ENCODE measurements at places on chromosomes 6 and 20.

DNA sequence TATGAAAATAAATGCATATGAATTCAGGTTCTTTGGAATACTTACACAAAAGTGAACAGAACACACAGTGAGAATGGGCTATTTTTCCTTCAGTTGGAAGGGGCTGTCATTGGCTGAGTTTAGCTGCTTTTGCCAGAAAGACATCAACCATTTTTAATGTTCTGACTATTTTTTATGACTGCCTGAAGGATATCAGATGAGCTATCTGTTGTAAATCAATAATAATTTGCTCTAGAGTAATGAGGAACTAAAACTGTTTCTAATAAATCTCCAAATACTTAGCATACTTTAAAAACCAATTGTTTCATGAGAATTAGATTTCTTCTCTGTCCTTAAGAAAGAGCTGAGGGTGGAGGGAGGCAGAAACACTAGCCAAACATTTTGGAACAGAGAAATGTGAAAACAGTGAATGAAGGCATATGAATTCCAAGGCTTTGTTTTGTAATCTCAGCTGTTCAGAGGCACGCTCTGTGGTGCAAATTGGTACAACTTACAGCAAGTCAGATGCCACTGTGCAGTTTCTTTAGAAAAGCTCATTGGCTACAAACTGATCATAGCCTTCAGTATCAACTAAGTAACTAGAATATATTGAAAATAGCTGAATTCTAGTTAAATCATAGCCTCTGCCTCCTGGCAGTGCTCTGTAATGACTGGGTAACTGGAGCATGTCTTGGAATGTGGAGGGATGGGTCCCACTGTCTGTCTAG lies 228.9 kb upstream of the JAG1 start:
- DNase-seq = no peak

DNA sequence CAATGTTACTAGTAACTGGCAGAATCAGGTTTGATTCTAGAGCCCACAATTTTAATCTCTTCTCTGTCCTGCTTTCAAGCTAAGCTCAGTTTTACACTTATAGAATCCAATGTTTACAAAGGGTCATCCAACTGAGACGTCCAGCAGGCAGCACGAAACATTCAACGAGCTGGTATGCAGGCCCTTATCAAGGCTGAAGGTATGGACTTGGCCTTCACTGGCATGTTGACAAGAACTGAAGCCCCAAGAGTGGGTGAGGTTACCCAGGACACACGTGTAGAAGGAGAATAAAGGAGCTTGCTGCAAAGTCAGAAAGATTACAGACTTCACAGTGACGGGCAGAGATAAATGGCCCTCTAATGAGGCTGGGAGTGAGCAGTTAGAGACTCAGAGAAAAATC lies 187.4 kb downstream of the KIF16B start:
- no peak for DNase-seq

- no peak for DNase-seq
These were observed 377.0 kb downstream of the CDH4 start for GRCh38 chr20:61628901-61629601.

- no peak for DNase-seq
These were observed 153.6 kb downstream of the VEGFA start for GRCh38 chr6:43923376-43924221.

- no peak for DNase-seq
These were observed 33.0 kb upstream of the HFE start for GRCh38 chr6:26053992-26054780.

- DNase-seq = no peak
These were observed 744 bp downstream of the RIOK1 start for GRCh38 chr6:7390226-7390878.

GRCh38 chr6:52953911-52954839 lies 40.9 kb downstream of the GSTA4 start:
- no peak for DNase-seq

- no peak for DNase-seq
These were observed 54.0 kb downstream of the GMPR start for GRCh38 chr6:16292432-16292831.

DNA sequence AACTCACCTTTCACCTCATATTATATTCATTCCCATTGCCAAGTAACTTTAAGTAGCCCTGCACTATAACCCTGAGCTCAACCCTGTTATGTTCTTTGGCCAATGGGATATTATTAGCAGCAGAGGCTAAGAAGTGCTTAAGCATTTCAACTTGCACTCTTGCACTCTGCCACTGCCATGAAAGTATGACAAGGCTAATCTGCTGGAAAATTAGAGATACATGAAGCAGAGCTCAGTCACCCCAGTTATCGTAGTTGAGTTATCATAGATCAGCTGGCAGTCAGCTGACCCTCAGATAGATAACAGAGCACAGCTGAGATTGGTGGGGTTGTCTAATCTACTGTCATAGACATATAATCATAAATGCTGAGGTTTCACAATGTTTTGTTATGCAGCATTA lies 209.4 kb upstream of the RUNX2 start:
- no peak for DNase-seq

DNA sequence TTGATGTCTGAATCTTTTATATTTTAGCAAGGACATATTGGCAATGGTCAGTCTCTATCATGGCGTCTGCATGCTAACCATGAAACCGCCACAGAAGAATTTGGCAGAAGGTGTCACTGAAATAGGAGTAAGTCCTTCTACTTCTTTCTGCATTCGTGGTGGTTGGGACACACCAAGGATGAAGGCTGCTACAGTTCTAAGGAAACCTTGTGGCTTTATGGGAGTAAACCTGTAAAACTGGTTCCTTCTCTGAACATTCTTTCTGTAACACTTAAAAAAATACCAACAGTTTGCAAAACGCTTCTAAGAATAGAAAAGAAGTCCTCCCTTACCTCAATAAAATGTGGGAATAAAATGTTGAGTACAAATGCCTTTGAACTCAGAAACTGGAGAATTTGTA lies 195.3 kb downstream of the SLC24A3 start:
- no peak for DNase-seq

- no peak for DNase-seq
These were observed 602.5 kb upstream of the CDH4 start for GRCh38 chr20:60649541-60649940.

DNA sequence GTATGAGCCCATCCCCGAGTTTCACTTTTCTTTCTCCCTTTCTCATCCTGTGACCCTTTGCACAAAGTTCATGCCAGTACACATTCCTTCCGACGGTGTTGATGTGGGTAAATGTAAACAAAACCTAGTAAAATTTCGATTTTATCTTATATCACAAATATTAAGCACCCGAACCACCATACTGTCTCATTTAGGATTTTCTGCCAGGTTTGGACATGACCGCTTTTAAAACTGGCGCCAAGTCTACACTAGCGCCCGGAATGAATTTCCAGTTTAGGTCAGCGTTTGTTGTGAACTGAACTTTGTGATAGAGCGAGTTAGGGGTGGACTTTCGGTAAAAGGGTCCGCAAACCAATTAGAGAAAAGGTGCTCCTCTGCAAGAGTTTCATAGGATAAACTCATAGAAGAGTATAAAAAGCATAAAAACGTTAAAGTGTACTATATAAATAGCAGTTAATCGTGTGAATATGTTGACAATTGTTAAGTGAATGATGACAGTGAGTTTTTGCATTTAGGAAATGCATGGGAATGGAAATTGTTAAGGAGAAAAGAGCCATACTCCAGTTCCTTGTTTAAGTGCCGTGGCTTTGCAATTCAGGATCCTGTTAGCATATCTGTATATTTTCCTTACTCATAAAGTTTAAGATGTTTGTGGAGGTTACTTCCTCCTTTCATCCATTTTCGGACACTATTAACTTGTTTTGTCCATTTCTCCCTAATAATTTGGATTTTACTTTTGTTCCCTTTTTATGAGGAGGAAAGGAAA lies 937 bp downstream of the AKAP7 start:
- peak; percentile 2 for DNase-seq

DNA sequence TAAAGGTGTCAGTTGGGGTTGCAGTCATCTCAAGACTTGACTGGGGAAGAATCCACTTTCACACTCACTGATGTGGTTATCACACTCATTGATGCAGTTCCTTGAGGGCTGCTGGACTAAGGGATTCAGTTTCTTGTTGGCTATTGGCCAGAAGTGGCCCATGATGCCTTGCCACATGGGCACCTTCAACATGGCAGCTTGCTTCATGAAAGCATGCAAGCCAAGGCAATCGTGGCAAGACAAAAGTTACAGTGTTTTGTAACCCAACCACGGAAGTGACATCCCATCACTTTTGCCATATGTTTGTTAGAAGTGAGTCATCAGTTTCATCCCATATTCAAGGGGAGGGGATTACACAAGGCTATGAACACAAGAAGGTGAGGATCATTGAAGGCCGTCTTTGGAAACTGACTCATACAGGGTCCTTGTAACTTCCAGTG lies 3.8 kb upstream of the RANBP9 start:
- DNase-seq = no peak

DNA sequence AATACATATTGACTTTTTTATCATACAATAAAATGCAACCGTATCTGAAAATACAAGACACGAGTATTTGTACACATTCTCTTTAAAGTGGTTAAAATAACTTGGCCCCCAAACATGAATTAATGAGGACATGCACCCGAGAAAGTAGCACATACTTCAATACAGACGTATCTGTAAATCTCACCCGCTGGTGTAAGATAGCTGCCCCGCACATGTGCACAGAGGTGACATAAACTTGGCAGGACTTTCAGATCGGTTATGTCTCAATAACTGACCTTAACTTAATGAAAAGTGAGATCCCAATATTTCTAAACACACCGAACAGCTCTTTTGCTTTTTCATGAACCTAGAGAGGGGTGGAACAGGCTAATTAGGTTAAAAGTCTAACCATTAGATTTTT lies 91.5 kb upstream of the RPS6KA2 start:
- DNase-seq = peak; percentile 27

GRCh38 chr6:16651871-16652270 lies 109.4 kb downstream of the ATXN1 start:
- no peak for DNase-seq

DNA sequence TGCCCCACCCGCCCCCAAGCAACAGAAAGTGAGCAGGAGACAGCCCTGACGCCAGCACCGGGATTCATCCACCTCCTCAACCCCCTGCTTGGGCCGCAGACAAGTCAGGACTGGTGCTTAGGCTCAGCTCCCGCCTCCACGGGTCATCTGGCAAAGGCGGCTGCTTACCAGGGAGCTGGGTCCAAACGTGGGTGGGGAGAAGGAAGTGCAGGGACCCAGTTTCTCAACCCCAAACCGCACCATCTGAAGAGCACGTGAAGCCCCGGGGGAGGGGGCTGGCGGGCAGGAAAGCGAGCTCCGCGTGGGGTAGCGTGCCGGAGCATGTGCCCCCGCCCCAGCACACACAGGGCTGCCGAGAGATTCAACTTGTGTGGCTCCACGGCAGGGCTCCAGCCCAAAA lies 87.2 kb downstream of the BMP7 start:
- no peak for DNase-seq

DNA sequence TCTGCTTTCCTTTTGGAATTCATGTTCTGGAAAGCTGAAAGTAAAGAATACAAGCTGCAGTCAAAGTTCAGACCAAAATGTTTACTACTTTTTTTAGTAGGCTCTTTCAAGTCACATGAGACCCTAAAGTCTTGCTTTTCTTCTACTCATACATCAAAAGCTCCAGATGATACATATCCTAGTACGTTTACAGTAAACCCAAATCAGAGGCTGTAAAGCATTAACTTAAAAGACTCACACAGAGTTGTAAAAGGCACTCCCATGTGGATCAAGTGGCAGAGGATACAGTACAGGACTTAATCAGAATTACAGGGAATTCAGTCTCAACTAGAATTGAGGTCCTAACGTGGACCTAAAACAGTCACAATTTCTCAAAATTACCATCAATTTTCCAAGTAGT lies 40.7 kb downstream of the STK38 start:
- DNase-seq = no peak

DNA sequence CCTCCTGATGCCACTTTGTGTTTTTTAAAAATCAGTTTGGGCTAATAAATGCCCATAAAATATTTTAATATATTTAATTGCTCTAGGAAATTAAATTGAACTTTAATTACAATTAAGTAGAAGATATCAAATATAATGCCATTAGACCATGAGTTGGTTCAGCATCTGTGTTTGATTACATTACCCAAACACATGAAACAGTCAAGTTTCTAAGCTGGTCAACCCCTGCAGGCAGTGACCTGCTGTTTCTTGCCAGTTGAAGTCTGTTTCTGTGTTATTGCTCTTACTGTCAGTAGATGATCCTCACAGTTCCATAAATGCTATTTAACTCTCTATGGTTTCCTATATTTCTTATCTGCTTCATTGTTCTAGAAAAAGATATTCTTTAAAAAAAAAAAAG lies 9.7 kb upstream of the TENT5A start:
- DNase-seq = no peak

DNA sequence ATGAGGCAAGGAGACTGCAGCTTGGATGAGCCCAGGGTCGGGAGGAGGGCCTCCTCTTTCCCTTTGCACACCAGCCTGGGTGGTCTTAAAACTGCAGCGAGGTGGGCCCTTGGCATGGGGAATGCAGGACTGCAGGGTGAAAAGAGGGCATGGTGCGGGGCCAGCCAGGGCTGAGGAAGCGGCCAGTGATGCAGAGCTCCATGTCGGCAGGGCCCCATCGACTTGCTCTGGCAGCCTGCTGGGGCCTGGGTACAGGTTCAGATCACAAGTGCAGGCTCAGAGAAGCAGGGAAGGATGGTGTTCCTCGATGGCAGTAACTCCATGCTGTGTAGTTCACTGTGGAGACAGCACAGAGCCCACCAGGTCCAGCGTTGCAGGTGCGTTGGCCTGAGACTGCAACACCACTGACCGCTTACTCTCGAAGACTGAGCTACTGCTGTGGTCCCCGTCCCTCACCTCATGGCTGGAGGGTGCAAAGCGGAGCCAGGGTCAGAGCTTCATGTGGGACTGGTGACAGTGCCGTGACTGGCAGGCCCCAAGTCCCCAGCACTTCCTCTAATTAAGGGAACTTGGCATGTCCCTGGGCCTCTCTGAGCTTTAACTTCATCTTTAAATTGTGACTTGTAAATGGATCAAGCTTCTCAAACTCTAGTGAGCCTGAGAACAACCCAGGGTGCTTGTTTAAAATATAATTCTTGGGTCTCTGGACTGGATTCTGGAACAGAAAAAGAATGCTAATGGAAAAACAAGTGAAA lies 223.2 kb downstream of the SYNDIG1 start:
- DNase-seq = no peak

DNA sequence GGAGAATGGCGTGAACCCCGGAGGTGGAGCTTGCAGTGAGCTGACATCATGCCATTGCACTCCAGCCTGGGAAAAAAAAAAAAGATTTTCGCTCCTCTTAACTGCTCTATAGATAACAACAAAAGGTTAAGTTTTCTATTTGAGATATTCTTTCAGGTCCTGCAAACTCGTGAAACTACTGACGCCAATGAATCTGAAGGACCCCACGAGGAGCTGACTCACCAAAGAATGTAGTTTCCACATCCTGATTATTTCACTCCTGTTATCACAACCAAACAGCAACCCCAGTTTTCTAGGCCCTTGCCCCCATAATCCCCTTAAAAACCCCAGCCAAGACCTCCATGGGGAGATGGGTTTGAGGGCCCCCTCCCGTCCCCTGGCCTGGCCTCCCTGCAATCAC lies 58.7 kb downstream of the OTOR start:
- DNase-seq = no peak

- no peak for DNase-seq
These were observed 50.0 kb downstream of the CNBD2 start for GRCh38 chr20:36018208-36018988.

All from CMK (cell line).